ENCODE measurements at places on chromosomes 1 and 21.

DNA sequence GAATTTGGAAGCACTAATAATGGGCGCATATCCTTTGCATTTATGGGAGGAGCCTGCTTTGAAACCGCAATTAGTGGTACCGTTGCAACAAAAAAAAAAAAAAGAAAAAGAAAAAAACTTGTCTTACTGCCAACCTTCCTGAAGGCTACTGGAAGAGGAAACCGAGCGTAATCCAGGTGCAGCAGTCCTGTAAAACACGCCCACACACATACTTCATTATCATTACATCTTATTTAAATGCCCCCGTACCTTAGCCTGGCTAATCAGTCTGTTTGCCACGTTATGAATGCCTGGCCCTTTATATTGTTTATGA is 686 bp upstream of the ZNF281 start:
- DNase-seq = no peak

DNA sequence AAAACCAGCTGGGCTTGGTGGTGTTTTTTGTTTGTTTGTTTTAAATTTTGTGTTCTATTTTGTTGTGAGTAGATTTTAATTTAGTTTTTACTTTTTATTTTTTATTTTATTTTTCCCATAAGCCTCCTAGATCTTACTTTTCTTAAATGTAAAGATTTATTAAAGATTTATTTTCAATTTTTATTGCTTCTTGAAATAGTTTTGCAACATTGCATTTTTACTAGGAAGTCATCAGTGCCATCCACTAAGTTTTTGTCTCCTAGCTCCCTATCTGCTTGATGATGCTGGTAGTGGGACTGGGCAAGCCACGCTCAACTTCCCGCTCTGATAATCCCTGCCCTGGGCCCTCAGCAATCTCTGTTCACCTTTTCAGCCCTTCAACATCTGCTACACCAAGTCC is 175.4 kb downstream of the CDC7 start:
- no peak for DNase-seq

DNA sequence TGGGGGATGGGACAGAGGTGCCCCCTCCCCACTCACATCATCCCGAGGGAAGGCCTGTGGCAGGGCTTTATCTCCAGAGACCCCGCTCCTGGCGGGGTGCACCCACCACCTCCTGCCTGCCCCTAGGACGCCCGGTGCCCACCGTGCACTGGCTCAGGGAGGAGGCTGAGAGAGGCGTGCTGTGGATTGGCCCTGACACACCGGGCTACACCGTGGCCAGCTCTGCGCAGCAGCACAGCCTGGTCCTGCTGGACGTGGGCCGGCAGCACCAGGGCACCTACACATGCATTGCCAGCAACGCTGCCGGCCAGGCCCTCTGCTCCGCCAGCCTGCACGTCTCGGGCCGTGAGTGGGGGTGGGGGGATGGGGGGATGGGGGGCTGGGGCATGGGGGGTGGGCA is 71.7 kb downstream of the TRIM11 start:
- no peak for DNase-seq

DNA sequence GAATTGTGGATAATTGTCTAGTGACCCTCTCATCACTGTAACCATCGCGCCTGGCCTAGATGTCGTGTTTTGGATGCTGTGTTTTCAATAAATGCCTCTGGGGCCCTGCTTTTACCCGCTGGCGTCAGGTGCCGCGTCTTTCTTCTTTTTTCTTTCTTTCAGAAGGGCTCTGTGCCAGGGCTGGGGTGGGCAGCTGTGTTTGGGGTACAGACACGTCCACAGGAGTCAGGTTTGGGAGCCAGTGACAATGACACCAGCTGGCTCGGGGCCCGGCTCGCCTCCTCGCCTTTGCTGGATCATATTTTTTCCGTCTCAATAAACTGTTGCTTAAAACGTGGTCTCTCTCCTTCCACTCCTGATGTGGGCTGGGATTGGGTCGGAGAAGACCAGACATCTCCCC is 16.1 kb downstream of the TMEM201 start:
- no peak for DNase-seq

GRCh38 chr1:241637046-241637590 is 3.1 kb downstream of the CHML start:
- no peak for DNase-seq

DNA sequence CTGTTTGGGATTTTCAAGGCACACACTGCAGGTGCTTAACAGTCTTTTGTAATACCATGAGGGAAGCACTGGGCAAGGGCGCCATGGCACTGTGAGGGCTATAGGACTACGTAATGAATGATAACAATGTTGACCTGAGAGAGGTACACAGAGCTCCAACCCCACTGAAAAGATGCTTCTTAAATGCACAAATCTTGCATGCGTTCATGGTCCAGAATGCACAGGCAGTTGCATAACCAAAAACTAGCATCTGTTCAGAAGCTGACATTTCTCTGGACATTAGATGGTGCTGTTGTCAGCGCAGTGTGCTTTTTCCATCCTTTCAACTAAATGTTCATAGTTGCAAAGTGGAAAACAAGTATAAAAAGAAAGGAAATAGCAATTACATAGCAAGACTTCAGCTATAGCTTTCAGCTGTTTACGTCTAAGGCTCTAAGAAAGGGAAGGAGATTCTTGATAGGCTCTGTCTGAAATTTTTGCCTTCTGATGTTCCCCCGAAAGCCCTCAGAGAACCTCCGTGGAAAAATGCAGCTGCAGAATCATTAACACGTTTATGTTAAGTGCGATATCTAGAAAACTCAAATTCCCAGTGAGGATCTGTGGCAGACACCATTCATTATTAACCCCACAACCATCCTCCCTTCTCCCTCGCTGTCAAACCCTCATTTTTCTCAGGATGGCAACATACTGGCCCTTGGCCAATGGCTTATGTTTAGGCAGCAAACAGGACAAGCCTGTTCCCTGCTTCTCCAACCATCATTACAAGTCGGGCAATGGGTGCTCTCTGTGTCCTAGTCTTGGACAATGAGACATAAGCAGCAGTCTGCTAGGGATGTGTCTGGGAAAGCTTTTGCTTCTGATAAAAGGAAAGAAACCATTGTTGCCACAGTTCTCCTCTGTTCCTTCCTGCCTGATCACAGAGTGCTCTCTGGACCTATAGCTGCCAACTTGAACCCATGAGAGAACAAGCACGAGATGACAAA is 8.2 kb upstream of the TARBP1 start:
- no peak for DNase-seq

DNA sequence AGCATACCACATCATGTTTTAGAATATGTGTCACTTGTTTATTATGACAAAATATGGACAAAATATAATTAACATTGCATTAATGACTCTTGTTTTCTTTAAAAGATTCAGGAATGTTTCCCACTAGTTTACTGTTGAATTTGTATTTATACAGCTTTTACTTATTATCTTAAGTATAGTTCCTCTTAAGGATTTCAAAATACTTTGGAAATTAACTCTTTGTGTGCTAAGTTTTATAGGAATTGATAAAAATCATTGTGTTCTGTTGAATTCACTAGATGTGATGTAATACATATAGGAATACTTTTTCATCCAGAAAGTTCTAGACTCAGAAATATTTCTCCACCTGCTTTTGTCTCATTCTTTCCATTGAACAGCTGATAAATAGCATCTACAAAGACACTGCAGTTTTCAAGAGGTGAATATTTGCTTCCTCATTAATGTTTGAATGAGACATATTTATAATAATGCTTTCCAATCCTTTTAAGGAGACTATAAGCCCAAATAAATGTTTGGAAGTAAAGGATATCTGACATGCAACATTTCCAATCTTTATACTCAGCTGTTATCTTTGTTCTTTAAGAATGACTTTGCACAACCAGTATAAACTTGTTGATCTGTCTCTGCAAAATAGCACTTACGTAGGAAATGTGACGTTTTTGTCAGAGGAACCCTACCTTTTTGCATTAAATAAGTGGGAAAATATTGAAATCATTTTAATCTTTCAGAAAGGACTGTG is 38.4 kb upstream of the SAMSN1 start:
- no peak for DNase-seq

DNA sequence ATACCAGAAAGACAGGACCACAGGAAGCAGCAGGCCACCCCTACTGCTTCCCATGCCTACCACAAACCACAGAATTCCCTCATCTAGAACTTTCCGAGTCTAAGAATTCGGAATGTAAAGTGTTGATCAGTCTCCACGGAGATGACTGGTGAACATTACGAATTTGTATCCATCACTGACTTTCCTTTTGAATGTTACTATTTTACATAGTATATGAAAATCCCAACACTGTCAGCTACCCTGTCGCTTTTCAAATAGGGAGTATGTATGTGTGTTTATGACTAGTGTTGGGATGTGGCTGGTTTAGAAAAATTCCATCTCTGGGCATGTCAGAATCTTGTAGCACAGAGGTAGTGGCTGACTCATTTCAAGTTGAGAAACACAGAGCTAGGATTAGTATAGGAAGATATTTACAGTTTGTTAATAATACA is 118.2 kb downstream of the COQ8A start:
- no peak for DNase-seq

DNA sequence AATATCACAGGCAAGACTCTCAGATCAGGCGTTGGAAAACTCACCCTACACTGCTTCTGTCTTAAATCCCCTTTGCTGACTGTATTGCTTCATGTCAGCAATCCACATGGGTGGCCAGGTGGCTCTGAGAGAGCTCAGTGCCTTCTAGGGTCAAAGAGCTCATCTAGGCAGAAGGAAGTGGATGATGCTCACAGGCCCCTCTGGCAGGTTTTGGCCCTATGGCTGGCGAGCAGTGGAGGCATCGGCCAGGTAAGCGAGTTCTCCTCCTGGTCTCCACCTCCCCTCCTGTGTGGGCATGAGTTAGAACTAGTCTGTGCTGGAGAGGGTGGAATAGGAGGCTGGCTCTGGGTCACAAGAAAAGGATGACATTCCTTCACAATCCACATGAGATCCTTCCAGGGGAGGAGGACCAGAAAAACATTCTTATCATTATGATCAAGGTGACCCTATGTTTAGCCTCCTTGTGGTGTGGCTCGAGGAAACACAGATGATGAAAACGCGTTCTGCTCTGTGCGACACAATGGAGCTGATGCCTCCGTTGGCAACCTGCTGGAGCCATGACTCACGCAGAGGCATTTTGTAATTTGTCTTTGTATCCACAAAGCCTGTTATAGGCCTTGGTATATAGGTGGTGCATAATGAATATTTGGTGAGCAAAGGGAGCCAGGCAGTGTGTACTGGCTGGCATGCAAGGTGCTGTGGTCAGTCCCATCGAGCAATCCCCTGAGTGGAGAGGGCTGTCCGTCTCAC is 264.6 kb upstream of the RAB4A start:
- DNase-seq = no peak

GRCh38 chr1:195745189-195746010 is 862.8 kb downstream of the KCNT2 start:
- no peak for DNase-seq
